Stimulated activated CD4-positive, alpha-beta T cell treated with anti-CD3 and anti-CD28 coated beads, Interleukin-4, amount 100 ng/mL, for 24 hours (primary cell): ENCODE measurements at places on chromosomes 5 and 9.

GRCh38 chr9:14627513-14627912 lies 65.7 kb downstream of the ZDHHC21 start:
- DNase-seq, result no peak

DNA sequence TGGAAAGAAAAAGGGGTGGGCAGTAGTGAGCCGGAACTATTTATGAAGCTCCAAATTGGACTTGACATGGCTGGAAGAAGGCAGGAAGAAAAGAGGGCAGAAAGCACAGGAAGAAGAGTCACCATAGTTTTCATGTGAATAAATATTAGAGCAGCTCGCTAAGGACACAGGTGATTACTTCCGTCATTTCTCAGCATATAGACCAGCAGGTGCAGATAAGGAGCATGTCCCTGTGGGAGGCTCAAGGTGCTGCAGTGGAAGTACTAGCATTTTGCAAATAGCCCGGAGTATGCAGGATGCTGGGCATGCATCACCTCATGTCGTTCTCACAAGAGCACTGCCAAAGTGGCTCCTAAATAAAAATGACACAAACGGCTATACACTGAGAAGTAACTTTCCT lies 71.3 kb upstream of the HTR4 start:
- DNase-seq, result no peak

- DNase-seq, result no peak
Measured at GRCh38 chr5:157748760-157749461, 5.4 kb downstream of the LSM11 start.

DNA sequence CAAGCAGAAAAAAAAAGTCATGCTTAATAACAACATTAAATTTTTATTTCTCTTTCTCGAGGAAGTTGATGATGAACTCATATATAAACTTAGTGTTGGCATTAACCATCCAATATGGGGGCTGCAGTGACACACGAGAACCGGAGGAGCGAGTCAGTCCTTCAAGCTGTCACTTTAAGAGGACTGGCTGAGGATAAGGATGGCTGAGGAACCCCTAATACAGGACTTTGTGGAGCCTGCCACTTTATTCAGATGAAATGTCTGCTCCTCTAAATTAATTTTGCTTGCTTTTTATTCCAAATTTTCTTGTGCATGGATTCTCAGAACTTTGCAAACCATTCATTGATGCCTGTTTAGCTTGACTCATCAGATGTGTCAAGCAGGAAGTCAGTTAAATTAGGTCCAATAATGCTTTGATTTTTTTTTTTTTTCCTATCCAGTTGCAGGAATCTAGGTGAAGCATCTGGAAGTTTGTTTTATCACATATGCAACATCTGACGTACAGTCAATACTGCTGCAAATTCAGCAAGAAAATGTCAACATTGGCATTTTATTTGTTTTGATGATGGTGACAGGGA lies 144.2 kb upstream of the COL5A1 start:
- no peak for DNase-seq
